NCI-H2081 treated with DMSO at 0.1 percent for 48 hours (cell line): ENCODE measurements at places on chromosomes 3 and 15.

DNA sequence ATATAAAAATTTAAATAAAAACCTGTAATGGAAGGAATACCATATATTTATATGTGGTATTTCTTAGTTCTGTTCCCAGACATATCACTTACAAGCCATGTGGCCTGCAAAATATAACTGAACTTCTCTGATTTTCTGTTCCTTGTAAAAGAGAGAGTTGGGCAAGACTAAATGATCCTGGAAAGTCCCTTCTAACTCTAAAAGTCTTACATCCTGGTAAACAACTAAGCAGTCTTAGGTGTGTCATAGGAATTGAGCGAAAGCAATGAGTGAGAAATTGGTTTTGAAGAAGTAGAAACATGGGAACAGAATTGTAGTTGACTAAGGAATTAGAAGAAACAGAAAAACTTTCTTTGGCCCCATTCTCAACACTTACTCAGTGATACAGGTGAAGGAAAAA, 25.3 kb upstream of the IL20RB start:
- no peak for DNase-seq

DNA sequence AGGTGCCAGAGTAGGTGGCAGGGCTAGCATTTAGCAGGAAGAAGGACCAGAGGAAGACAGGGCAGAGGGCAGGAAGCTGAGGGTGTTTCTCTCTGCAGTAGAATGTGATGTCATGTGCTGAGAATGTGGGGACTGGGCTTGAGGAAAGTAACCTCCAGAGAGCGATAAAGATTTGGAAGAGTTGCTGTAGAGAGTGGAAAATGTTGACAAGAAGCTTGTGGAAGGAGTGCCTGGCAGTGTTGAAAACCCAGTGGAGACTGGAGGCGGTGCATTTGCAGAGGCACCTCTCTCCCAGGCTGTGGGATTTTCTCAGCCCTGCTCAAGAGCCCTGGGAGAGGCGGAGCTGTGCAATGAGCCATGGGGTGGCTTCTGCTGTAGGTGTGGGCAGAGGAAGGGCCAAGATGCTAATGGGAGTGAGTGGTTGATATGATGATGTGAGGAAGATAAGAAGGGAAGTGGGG, 54.8 kb downstream of the MESD start:
- no peak for DNase-seq

DNA sequence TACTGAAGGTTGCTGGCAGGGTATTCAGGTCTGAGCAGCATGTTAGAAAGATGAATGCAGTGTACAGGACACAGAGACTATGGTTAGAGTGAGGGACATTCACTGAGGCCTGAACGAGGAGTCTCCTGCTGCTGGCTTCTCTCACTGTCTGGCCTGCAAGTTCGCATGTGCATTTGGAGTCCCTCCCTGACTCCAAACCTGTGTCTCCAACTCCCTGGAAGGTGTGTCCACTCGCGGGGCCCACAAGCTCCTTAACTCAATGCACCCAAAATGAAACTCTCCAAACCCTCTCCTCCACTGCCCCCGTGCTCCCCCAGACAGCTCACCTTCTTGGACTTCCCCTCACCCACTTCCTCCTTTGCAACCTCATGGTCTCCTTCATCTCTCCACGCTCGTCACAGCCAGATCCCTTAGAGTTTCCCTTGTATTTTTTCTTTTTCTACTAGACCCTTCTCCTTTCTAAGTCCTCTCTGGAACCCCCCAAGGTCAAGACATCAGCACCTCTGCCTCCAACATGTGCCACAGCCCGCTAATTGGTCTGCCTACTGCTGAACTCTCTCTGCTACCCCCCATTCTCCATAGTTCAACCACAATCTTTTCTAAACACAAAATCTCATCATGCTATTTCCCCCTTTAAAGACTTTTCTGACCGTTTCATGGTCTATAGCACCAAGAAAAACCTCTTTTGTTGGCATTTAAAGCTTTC, 58.3 kb downstream of the HES1 start:
- no peak for DNase-seq

DNA sequence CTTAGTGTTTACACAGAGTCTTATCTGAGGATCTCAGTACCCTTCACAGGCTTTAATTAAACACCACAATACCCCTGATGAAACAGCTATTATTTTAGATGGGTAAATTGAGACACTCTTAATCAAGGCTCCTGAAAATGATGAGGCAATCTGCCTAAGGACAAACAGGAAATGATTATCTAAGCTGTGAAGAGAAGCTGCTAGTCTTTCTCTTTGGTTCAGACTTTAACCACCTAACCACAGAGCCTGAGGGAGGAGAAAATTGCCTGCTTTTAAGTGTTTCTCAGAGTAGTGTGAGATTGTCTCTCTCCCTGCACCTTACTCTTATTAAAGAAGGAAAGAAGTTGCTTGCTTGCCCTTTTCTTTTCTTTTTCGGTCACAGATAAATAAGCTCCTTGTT, 364.3 kb upstream of the ADAMTS9 start:
- no peak for DNase-seq
